ENCODE measurements at places on chromosomes 16 and 17. TPM values are rescaled to one million over a fixed set of nuclear protein-coding genes. Genes with fewer than 3 reads are reported as not detected.

Gene TMEM100
- 4.1 TPM for total RNA-seq

Gene ASIC2
- 0.55 TPM for total RNA-seq

Gene ADAP2
- 8.6 TPM for total RNA-seq

Gene EXOC3L1
- 3.0 TPM for total RNA-seq

Gene GLTPD2
- total RNA-seq: not detected

Gene LUC7L
- total RNA-seq: 175 TPM

Gene GJD3
- not detected for total RNA-seq

Gene INCA1
- total RNA-seq: not detected

Gene MBTPS1
- total RNA-seq: 110 TPM

Gene KRT39
- total RNA-seq: not detected

Gene MED13
- total RNA-seq: 75.0 TPM

Gene UTS2R
- not detected for total RNA-seq

Gene KRT17
- not detected for total RNA-seq

Gene CCL23
- total RNA-seq: not detected

Gene BMERB1
- total RNA-seq: 12.7 TPM

Gene ABCC11
- 0.27 TPM for total RNA-seq
